ENCODE measurements at places on chromosomes 4 and X.

DNA sequence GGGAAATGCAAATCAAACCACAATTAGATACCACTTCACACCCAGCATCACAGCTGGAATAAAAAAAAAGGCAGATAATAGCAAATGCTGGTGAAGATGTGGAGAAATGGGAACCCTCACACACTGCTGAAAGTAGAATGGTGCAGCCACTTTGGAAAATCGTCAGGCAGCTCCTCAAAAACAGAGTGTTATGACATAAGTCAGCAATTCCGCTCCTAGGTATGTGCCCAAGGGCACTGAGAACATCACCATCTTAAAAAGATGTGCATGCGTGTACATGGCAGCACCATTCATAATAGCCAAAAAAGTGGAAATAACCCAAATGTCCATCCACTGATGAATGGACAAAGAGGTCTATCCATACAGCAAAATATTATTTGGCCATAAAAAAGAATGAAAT is 28.0 kb downstream of the HMX1 start:
- DNase-seq, result no peak

- no peak for DNase-seq
Measured at GRCh38 chr4:119046263-119046662, 89.4 kb upstream of the MYOZ2 start.

- DNase-seq, result no peak
Measured at GRCh38 chrX:53262918-53263394, 18.4 kb downstream of the IQSEC2 start.

DNA sequence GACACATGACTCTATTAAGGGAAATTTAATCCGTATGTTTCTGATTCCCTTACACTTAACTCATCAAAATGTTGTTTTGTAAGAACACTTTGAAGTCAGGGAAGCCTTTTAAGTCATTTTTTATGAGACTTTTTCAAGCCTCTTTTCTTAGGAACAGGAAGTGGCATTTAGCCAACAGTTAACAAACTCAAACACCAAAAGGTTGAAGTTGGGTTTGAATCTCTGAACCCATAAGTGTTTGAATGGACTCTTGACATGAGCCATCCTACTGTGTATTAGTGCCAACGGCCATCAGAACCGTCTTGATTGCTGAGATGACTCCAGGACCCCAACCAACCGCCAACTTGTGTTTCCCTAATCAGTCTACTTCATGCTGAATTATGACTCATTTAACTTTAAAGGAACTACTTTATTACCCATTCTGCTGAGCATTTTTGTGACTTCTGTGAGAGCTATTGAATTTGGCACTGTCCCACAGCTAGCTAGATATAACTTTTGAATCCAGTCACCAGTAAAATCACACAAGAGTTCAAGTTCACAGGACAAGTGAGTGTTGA is 209.1 kb upstream of the FAT1 start:
- no peak for DNase-seq

DNA sequence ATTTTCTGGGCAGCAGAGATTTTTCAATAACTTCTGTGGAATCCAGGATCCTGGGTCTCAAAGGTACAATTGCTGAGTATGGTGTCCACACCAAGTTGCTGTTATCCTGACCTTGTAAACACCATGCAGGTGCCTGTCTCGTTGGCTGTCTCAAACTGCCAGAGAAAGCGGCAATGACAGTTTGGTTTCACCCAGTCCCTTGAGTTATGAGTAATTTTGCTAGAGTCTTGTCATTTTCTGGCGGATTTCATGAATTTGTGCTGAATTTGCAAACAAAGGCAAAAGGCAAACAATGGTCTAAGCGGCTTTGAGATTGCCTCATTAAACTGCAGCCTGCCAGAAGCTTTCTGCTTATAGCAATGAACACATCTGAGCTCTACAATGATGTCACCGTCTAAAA is 847.9 kb downstream of the RAB28 start:
- DNase-seq, result no peak

DNA sequence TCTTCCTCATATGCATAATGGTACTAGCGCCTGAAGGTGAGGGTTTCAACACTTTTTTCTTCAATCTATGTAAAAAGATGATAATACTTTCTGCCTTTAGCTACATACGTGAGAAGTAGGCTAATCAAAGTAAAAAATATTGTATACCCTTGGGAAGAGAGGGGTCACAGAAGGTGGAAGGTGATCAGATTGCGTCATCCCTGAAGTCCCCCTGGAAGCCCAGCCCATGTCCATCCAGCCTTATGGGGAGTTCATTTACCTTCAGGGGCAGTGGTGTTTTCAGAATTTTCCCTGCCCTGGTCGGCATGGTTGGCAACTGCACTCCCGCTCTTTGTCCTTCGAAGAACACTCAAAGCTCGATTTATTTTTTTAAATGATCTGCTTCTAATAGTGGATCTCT is 84.2 kb downstream of the LNX1 start:
- no peak for DNase-seq

DNA sequence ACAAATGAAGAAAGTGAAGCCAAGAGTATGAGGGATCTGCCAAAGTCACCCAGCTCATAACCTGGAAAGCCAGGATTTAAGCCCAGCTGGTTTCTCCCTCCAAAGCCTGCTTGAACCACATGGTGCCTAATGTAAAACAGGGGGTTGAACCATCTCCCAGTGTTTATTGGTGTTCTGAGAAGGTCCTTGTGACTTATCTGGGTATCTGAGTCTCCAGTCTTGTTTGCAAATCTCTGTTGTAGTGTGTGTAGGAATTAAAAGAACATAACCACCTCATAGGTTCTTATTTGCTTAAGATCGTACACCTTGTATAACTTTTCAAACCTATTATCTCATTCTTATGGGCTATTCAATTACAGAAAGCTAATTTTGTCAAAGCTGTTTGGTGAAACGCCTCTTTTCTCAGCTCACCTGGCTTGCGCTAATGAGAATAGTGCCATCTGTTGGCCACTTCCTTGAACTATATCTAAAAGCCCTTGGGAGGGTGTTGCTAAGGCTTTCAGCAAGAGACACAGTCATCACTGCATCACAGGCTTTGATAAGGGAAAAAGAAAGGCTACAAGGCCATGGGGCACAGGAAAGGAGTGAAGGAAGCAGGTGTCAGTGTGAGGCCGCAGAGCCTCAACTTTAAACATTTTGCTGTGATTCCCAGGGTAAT is 34.0 kb downstream of the ETDB start:
- peak; percentile 8 for DNase-seq

DNA sequence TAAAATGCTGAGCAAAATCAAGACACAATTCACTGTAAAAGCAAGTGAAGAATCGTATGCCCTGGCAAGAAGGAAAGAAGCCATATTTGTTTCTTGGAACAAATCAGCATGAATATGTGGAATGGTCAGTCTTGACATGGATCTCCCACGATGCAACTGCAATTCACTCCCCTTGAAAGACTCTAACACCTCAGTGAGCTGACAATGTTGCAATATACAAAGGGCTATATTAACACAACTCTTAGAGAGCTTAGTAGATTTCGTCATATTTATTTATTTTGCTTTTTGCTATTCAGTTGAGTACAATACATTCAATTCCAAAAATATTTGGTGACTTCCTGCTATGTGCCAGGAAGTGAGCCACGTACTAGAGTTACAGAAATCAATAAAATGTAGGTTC is 14.7 kb downstream of the OR13H1 start:
- no peak for DNase-seq

- no peak for DNase-seq
Measured at GRCh38 chrX:68841251-68842049, 12.6 kb downstream of the EFNB1 start.

DNA sequence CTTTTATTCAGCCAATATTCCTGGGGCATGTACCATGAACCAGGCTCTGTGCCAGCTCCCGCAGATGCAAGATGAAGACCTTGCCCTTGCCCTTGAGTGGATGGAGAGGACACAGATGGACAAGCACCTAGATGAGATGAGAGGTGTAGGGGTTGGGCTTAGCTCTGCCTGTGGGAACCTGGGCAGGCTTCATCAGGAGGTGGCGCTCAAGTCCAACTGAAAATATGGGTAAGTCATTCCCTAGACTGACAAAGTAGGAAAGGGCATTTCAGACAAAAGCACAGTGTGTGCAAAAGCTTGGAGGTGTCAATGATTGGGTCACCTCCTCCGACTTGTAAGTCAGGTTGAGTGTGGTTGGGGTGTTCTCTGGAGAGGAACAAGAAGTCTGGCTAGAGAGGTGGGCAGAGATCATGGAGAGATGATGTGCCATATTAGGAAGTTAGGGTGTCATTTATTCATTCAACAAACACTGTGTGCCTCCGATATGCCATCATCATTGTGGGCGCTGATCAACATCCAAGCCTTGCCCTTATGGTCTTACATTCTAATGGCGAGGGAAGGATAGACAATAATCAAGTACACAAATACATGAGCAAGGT is 64.6 kb downstream of the ANAPC4 start:
- no peak for DNase-seq

DNA sequence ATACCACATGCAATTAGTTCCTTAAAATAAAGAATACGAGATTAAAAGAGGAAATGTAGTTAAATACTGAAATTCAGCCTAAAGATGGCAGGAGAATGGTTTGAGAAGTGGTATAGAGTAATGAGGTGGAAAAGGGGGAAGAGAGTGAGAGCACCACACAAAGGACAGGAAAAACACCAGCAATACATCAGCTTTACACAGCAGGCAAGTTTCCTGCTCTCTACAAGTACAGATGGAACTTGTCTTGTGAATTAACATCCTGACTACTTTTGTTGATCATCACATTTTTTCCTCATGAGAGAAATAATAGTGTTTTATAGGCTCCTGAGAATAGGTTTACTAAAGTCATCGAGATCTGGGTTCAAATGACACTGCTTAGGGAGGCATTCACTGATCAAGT is 2.9 kb upstream of the UNC5C start:
- no peak for DNase-seq

DNA sequence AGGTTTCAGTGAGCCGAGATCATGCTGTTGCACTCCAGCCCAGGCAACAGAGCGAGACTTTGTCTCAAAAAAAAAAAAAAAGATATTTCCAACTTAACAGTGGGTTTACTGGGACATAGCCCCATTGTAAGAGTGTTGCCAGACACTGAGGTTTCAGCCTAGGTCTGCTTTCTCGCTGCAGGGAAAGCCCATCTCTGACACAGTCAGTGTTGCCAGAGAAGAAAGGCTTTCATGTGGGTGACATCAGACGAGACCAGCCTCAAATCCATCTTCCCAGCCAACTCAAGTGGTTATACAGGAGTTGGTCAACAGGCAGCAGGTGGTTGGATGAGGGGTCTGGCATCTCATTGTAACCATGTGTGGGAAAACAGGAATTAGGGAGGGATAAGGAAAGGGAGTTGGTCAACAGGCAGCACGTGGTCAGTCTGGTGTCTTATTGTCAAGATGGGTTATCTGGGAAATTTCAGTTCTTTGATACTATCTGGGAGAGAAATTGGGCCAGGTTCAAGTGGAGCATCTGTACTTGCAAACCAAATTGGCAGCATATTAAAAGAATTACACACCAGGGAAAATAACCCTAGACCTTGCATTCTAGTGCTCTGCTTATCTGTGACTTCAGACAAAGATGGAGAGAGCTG is 41.1 kb downstream of the NELFA start:
- DNase-seq, result no peak

DNA sequence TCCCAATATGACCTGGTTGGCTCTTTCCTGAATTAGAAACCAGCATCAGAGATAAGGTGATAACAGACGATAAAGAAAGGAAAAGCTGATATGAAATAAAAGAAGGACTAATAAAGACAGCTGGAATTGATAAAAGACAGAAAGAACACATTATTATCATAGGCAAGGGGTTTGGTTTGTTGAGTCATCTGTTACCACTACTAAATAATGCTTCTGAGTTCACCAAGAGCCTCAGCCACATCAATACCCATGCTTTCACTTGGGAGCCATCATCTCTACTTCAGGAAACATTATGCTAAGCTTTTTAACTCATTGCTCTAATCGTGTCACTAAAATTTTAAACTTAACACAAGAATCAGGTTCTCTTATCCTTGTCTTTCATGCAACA is 27.6 kb downstream of the ANXA5 start:
- DNase-seq, result no peak

GRCh38 chrX:55801811-55802210 is 84.3 kb downstream of the RRAGB start:
- DNase-seq, result no peak

GRCh38 chrX:19660604-19661255 is 145.4 kb upstream of the MAP3K15 start:
- no peak for DNase-seq

DNA sequence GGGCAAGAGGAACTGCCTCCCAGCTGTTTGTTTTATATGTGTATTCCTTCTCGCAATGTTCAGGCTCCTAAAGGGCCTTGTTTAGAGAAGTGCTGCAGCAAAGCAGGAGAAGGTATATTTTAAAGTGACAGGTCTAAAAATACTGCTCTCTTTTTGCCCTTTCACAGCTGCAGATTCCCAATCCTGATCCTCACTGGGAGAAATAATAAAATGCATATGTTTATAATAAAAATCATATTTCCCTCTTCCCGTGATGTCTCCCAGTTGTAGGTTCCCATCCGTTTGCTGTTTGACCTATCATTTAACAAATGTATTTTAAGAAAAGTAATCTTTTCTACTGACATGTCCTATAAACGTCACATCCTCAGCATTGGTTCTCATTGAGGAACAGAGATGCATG is 62.7 kb upstream of the GPC4 start:
- DNase-seq, result no peak

- no peak for DNase-seq
Measured at GRCh38 chrX:114390251-114390796, 193.6 kb upstream of the HTR2C start.
